ENCODE measurements at places on chromosomes 12 and 14. TPM values are rescaled to one million over a fixed set of nuclear protein-coding genes. Genes with fewer than 3 reads are reported as not detected.

Gene PPFIBP1
- 34.2 TPM for total RNA-seq

Gene COPZ1
- 228 TPM for total RNA-seq

Gene OAS3
- total RNA-seq: 34.6 TPM

Gene CACNA2D4
- not detected for total RNA-seq

Gene NFKBIA
- total RNA-seq: 79.0 TPM

Gene VAMP1
- total RNA-seq: 10.6 TPM

Gene INHBE
- total RNA-seq: 0.20 TPM

Gene NOXRED1
- 0.14 TPM for total RNA-seq

Gene PLXNC1
- total RNA-seq: 0.07 TPM

Gene MUCL1
- not detected for total RNA-seq

Gene TEX52
- total RNA-seq: not detected

Gene MSI1
- 1.3 TPM for total RNA-seq

Gene GSG1
- total RNA-seq: 0.23 TPM

Gene RERG
- total RNA-seq: 0.36 TPM

Gene MLEC
- 106 TPM for total RNA-seq

Gene TMEM229B
- total RNA-seq: 0.24 TPM

Gene TMEM121
- 6.2 TPM for total RNA-seq

Data from A549 treated with DMSO at 1 μM for 4 hours (cell line).